Cardiac septum (tissue), 1 donor: ENCODE measurements at places on chromosomes 16 and 17.

DNA sequence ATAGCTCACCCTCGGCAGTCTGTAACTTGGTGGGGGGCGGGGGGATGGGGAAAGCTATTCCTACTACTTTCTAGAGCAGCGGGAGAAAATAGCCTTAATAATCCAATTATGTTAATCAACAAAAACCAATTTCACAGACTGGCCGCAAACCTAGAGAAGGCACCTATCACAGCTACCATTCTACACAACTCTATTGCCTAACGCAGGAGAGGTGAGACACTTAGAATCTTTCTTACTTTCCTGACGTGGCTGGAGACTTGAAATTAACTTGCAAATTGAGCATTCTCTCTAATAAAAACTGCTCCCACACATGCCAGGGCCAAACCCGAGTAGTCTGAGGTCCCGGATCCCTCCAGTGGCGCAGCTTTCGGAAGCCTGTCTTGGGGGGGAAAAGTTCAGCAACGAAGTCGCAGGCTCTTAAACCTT lies 794 bp downstream of the SMG6 start:
- DNase-seq = no peak

DNA sequence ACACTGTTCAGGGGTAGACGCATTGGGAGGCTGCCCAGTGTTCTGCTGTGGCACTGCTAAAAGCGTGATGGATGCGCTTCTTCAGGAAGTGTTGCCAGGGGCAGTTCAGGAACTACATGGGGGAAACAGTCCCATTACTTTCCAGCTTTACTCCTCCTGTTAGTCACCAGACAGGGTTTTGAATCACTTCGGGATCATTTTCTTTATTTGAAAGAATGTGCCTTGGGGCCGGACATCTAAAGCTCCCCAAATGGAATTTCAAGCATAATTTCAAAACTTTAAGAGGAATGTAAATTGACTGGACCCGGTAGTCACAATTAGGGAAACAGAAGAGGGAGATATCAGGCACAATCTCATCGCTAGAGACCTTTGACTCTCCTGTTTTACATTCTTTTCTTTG lies 1.3 kb upstream of the KRTAP2-1 start:
- DNase-seq = no peak

GRCh38 chr16:79151-80054 lies 1.4 kb downstream of the MPG start:
- DNase-seq = no peak

DNA sequence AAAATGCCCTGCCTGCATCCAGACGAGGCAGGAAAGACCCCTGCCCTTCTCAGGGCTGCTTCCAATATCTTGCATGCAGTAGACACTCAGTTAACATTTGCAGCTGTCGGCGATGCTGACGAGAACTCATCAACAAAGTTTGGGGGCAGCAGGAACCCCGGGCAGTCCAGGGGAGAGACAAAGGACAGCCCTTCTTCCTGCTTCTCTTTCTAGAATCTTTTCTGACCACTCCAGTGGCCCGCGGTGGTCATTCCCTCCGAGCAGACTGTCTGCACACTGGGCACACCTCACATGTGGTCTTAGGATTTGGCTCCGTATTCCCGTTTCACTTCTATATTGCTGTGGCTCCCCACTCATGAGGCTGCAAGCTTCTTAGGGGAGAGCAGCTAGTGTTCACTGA lies 31.0 kb upstream of the MFSD6L start:
- no peak for DNase-seq

GRCh38 chr17:64786337-64786736 lies 124.2 kb upstream of the SMURF2 start:
- no peak for DNase-seq

DNA sequence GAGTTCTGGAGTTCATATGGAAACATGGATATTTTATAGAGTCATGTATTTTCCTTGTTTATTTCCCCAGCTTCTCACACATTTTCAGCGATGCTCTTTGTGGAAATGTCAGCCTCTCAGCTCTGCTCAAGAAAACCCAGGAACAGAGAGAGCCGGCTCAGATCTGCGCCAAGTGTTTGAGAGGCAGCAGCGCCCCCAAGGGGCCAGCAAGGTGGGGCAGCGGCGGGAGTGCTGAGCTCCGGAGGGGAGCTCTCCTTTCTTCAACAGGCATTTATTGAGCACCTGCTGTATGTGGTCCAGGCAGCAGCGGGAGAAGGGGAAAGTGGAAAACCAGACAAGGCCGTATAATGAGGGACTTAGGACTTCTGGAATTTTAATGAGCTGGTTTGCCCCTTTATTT lies 421.1 kb upstream of the C16orf82 start:
- DNase-seq = no peak

- no peak for DNase-seq
These were observed 19.1 kb upstream of the HEXD start for GRCh38 chr17:82399041-82399441.

DNA sequence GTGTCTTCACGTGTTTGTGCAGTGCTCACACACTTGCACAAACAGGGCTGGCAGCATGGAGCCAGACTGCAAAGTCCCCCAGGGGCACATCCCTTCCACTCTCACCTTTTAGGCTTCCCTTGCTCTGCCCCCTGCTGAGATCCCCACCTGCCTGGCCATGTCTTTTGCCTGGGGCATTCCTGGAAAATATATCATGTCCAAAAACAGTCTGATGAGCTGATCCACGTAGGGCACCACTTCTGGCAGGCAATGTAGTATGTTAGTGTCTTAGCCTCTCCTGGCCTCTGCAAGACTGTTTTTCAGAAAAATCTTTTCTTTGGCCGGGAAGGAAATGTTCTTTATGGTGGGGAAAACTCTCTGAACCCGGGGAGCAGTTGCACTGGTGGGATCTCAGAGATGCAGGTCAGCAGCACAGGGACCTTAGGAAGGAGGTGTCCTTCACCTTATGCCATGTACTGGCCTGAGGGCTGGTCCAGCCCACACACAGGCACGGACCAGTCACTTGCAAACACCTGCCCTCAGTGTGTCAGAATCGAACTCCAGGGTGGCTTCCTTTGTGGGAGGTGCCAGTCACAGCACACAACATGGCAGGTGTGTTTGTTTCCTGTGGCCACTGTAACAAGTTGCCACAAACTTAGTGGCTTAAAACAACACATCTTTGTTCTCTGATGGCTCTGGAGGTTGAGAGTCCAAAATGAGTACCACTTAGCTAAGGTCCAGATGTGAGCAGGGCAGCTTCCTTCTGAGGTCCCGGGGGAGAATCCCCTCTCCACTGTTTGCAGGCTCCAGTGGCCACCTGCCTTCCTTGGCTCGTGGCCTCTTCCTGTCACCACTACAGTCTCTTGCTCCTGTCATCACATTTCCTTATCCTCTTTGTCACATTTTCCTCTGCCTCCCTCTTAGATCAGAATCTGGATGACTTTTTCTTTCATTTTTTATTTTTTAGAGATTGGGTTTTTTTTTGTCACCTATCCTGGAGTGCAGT lies 46.6 kb downstream of the MPRIP start:
- peak; percentile 60 for DNase-seq

GRCh38 chr17:35664685-35665084 lies 66.8 kb upstream of the RASL10B start:
- DNase-seq = no peak

DNA sequence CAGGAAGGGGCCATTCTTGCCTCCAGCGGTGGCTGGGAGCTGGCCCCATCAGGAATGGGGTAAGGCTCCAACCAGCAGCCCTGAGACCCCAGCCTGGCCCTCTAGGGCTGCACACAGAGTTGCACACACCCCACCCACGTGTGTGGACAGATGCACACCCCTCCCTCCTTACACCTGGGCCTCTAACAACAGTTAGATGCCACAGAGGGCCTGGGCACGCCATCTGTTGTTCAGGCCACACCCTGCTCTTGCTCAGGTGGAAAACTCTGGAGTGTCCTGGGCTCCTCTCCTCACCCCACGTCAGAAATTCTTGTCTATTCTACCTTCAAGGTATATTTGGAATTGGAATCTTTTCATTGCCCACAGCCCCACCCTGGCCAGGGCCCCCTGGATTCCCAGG lies 13.3 kb upstream of the RAI1 start:
- DNase-seq = no peak

- DNase-seq = no peak
These were observed 84.8 kb upstream of the HNF1B start for GRCh38 chr17:37829592-37830123.

- peak; percentile 66 for DNase-seq
These were observed 11.6 kb upstream of the MFAP4 start for GRCh38 chr17:19398301-19399181.

DNA sequence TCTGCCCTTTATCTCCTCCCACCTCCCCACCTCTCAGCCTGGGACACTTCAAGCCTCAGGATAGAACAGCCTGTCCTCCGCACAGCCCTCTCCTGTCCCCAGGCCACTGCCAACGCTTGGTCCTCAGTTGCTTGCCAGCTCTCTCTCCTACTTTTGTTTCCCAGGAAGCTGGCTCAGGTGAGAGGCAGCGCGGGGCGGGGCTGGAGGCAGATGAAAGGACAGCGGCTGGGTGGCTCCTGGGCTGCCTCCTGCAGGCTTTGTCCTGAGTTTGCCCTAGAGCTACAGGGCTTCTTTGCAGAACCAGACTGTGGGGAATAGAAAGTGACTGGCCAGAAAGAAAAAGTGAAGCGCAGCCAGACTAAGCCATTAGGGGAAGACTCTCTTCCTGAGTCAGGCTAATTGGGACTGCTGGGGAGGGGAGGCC lies 48.2 kb upstream of the CDC42EP4 start:
- no peak for DNase-seq

DNA sequence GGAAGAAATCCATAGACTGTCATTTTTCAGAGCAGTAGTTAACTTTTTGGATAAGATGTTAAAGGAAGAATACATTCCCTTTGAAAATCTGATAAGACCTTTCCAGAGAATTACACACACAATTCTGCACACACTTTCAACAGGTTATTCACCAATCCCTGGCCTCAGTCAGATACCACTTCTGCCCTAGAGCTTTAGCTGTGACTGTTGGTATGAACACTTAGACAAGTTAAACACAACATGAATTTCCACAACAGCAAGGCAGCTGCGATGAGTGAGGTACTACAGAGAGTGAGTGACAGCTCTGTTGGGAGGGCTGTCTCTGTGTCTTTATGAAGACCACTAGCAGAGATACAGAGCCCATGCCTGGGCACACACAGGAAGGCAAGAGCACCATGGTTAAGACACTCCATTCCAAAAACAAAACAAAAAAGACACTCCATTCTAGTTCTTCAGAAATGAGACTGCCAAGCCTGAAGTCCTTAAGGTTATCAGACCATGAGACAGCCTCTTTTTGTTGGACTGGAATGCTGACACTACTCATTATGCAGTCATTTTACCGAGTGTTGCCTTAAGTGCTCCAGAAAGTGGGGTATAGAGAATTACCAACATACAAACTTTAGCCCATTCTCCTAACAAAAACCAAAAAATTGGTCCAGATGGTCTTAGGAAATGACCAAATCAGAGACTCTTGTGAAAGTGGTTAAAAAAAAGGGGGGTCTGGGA lies 42.4 kb downstream of the TOM1L2 start:
- DNase-seq = no peak

DNA sequence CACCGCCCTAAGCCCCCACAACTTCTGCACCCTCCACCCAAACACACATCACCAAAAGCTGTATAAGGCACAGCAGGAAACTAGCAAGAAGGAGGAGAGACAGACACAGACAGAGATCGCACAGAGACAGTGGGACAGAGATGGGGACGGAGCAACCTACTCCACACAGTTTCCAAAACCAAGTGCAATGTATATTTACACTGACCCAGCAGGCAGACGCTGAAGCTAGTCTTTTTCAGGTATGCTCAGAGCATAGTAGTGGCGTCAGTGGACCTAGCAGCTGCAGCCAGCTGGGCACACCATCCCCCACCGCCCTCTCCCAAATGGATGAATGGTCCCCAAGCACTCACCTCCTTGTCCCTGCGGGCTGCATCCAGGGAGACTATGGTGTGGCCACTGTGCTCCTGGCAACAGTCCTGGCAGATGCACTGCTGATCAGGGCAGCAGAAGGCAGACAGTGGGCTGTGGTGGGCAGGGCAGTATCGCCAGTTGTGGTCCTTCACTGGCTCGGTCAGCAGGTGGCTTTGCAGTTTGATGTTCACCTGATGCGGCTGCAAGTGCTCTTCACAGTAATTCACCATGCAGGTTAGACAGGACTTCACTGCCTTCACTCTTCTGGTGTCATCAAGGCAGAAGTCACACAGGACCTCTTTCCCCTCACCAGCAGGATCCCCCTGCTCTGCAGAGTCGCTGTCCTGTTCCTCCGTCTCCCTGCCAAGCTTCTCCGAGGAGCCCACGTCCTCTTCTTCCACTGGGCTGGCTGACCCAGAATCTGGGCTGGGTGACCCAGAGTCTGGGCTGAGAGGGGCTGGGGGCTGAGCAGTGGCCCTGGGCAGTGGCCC lies 31.5 kb upstream of the FBXW10B start:
- peak; percentile 76 for DNase-seq

DNA sequence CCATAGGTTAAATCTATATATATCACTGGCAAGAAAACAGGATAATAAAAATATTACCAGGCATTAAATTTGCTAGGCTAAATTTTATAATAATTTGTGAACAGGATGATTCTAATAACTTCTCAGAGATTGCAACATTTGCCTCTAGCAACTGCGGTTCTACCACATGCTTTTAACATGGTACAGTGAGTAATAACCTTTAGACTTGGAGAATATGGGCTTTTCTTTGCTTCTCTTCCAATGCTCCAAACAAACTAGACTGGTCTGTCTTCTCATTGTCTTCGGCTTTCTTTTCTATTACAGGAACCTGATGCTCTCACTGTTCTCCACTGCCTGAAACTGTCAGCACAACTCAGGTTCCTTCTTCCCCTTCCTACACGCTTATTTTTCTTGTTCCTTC lies 80.6 kb downstream of the CA4 start:
- DNase-seq = no peak

DNA sequence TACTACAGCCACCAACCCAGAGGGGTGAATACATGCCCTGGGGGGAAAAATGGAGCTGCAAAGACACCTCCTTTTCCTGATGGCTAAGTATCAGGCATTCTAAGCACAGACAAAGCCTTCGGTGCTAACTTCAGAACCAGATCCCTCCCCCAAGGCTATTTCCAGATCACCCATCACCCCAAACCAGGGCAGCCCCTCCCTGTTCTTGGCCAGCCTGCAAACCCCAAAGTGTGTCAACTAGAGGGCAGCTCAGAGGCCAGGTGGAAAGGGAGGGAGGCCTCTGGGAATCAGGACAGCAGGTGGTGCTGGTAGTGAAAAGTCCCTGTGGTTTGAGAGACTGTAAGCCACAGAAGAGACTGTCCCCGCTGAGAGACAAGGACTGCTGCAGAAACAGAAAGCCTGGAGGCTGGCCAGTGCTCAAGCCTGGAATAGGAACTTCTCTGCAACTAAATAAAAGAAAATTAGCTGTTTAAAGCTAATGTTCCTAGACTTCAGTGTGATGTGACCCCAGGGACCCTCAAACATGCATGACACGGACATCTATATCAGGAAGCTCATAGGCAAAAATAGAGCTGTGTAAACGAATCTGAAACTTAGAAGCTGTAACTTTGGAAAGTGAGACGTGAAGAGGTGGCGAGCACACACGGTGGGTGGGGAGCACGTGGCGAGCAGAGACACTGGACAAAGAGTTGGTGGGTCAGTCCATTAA lies 9.1 kb downstream of the TUBG1 start:
- DNase-seq = peak; percentile 76

- DNase-seq = no peak
These were observed 10.2 kb upstream of the LYZL6 start for GRCh38 chr17:35953720-35954119.

- DNase-seq = no peak
These were observed 3.5 kb downstream of the PLK1 start for GRCh38 chr16:23682181-23682580.
